ENCODE measurements at places on chromosomes 3 and 15.
A peak's percentile ranks its signal among the peaks of the same experiment; 100 is the strongest.

- DNase-seq, result no peak
Measured at GRCh38 chr3:183487896-183488295, 59.5 kb upstream of the MCF2L2 start.

- DNase-seq, result no peak
Measured at GRCh38 chr15:72856549-72857040, 73.0 kb upstream of the ADPGK start.

- DNase-seq, result no peak
Measured at GRCh38 chr3:111152496-111152895, 80.9 kb downstream of the NECTIN3 start.

DNA sequence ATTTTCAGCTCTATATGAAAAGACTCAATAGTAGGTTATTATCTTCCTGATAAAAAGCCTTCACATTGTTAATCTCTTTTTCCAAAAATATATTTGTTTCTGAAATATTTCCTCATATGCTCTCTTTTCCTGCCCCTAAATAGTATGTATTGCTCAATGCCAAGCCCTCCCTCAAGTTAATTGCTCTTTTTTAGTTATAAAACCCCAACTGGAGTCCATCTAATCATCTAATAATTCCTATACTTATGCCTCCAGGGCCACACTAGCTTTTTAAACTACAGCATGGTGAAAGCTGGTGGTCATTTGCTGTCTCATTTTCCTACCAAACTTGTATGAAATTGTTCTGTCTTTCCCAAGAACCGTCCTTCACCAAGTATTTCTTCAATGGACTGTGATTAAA is 26.7 kb downstream of the AQP9 start:
- no peak for DNase-seq

DNA sequence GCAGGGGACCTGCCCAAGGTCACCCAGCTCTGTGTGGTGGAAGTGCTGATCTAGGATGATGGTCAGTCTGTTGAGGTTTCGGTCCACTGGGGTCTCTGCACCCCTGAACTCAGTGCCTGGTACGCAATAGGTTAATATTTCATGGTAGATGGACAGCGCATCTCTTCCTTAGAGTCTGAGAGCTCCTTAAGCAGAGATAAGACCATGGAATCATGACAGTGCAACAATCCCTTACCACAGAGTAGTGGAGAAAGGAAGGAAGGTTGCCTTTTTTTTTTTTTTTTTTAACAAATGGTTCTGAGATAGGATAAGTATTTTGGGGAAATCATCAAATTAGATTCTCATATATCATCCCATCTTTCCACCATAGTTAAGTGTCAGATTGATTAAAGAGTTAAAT is 79.8 kb upstream of the SLC6A1 start:
- no peak for DNase-seq

DNA sequence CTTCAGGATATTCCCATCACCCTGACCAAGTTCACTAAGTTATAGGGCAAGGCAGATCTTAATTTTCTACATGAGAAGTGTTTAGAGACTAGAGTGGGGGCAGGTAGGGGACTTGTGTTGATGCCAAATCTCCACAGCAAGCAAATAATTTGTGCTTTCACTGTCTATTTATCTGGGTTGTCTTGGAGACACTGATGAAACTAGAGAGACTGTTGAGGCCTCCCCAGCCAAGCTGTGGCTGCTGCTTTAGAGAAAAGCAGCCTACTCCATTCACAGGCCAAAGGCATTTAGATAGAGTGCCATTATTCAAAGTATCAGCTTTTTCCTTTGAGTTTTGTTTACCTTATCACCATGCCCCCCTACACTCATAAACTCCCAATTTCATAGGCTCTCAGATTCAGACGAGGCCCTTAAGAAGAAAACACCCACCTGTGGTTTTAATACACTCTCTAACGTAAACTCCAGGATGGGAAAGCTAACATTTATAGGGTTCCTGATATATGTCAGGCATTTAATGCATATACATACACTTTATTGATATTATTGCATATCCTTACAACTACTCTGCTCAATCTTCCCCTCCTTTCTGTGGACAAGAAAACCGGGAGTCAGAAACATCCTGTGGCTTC is 130.4 kb upstream of the FOXB1 start:
- peak; percentile 4 for DNase-seq

DNA sequence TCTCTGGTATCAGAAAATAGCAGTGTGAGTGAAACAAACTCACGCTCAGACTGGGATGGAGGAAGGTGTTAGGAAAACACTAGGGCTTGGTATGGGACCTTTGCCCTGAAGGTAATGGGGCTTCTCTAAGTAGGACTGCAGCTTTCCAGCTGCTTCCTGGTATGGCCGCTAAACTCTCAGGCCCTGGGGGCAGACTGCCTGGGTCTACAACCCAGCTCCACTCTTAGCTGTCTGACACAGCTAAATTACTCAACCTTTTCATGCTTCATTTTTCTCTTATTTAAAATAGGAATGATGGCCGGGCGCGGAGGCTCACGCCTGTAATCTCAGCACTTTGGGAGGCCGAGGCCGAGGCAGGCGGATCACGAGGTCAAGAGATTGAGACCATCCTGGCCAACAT is 5.2 kb upstream of the YEATS2 start:
- DNase-seq, result no peak

GRCh38 chr3:16066545-16066944 is 107.9 kb upstream of the GALNT15 start:
- DNase-seq, result no peak

GRCh38 chr3:72158639-72159326 is 373.8 kb upstream of the PROK2 start:
- DNase-seq, result no peak

GRCh38 chr15:25246641-25247406 is 192.0 kb downstream of the UBE3A start:
- DNase-seq, result no peak

DNA sequence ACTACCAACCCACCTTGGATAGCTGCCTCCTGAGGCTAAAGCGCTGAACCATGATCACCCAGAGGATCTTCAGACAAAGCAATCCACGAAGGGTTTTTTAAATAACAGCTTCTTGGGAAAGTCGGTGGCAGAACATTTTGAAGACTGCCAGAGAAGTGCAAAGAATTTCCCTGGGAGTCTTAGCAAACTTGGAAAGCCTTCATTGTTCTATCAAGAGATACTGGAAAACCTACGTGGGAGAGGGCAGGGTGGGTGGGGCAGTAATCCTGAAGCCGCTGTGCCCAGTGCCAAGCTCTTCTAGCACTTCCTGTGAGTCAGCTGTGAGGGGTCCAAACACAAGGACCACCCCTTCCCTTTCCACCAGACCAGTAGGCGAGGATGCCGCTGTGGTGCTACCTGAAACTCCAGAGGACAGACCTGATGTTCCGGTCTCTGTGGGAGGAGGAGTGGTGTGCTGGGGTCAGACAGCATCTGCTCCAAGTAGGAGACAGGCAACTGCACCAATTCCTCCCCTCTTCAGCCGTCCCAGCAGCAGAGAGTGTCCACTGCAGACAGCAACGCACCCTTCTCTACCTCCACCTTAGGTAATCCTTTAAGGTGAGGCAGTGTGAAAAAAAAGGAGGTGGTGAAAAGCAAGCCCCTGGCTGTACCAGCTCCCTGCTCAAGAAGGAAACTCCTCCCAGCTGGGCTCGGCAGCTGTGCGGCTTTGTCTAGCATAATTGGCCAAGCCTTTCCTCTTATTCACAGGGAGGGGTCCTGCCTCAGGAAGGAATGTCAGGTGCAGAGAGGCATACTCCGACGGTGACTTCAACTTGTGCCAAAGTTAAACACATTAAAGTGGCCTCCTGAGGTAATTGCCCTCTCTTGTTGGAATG is 99.0 kb downstream of the TMCC1 start:
- DNase-seq, result peak; percentile 24

DNA sequence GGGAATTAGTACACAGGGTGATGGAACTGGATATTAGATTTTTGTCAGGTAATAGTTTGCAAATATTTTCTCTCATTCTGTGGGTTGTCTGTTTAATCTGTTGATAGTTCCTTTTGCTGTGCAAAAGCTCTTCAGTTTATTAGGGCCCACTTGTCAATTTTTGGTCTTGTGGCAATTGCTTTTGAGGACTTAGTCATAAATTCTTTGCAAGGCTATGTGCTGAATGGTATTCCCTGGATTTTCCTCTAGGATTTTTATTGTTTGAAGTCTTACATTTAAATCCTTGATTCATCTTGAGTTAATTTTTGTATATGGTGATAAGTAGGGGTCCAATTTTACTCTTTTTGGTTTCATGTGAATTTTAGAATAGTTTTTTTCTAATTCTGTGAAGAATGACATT is 111.3 kb downstream of the ARRDC4 start:
- DNase-seq, result no peak

DNA sequence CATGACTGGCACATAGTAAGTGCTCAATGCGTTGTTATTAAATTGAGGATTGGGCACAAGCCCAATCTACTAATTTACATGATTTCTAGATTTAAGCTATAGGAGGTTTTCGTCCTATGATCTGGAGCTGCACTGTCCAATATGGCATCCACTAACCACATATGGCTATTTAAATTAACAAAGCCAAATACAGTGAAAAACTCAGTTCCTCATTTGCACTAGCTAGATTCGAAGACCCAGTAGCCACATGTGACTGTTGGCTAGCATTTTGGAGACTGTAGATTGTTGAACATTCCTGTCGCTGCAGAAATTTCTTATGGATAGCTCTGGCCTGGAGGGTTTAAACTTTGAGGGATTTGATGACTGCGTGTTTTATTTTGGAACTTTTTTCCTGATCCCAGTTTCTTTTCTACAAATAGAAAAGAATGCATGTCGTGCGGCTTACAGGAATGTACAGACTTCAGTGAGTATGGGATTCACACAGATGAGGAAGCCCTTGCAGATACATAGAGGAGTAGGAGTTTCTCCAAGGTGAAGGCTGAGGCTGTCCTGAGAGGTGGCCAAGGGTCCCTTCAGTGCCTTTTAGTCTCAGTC is 82.8 kb downstream of the SLCO3A1 start:
- no peak for DNase-seq

- DNase-seq, result no peak
Measured at GRCh38 chr3:170204023-170204472, 18.2 kb upstream of the PRKCI start.
